ENCODE measurements at places on chromosomes 5 and 9.

DNA sequence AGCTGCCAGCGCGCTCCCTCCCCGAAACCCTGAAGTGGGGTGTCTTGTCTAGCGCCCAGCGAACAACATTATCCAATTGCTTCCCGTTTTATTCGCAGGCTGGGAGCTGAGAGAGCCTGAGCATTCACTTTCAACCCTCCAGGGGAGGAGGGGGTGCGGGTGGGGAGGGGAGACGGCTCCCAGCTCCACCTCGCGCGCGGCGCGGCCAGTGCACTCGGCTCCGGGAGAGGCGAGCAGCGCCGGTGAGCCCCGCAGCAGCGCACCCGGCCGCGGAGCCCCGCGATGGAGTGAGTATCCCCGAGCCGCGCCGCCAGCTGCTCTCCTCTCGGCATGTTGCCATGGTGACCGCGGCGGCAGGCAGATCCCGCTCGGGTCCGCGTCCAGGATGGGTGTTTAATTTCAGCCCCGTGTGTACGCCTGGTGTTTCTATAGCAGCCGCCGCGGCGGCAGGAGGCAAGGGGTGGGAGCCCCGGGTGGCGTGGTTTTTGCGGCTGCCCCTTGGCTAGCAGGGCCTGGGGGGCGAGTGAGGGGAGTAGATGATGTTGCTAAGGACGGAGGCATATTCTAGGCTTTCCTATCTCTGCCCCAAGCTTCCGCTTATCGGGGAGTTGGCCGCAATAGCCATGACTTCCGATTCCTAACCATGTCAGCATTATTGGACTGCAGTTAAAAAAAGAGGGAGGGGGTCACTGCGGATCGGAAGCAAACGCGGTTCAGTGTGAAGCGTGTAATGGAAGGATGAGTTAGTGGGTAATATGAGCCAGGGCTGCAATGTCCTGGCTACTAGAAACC, 139.2 kb upstream of the PALM2AKAP2 start:
- no peak for DNase-seq

GRCh38 chr9:83307066-83307724, 231.0 kb downstream of the FRMD3 start:
- DNase-seq, result no peak

GRCh38 chr9:132144708-132145365, 17.0 kb upstream of the NTNG2 start:
- no peak for DNase-seq

DNA sequence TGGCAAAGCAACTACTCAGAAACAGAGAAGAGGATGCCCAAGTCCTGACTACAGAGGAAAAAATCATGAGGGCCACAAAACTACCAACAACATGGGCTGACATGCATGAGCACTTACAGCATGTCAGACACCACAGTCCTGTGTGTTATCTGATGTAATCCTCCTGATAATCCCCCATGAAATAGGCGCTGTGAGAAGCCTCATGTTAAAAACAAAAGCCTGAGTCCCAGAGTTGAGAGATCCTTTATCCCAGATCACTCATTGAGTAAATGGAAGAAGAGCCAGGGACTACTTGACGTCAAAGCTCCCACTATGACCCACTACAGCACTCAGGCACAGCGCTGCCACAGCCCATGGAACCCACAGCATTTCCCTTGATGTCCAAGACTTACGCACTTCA, 7.2 kb upstream of the SPOCK1 start:
- DNase-seq, result no peak

DNA sequence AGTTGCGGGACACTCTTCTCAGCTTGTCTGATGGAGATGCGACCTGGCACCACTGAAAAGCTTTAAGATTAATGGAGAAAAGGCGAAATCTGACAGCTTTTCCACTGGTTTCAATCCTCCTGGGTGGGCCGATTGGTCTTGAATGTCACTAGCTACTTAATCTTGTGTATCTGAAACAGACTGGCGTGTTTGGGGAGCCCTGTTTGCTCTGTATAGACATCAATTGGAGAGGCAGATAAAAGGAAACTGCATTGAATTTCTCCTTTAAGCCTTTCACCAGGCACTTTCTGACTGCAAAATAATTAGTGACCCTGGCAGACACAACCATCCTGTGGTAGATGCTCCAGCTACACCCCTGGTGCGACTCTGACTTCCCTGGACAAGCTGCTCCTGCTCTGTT, 224.2 kb downstream of the NDUFS4 start:
- no peak for DNase-seq

DNA sequence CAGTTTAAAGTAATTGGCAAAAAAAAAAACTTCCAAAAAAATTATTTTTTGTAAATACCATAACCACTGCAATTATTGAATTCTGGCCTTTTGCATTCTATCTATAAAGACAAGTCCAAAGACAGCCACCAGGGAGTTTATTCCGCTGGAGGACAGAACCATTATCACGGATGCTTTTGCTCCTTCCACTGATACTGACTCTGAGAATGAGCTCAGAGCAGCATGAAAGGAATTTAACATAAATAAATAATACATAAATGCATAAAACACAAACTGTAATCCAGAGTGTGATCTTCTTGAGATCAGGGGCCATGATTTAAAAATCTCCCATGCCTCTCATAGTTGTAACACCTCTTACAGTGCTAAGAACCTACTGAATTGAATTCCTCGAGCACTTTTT, 264.8 kb downstream of the ARRDC3 start:
- no peak for DNase-seq

GRCh38 chr9:13478160-13478559, 198.7 kb upstream of the MPDZ start:
- no peak for DNase-seq

GRCh38 chr5:170393235-170393634, 4.1 kb upstream of the KCNMB1 start:
- no peak for DNase-seq

- DNase-seq, result no peak
Measured at GRCh38 chr9:132531195-132531594, 51.2 kb upstream of the BARHL1 start.

DNA sequence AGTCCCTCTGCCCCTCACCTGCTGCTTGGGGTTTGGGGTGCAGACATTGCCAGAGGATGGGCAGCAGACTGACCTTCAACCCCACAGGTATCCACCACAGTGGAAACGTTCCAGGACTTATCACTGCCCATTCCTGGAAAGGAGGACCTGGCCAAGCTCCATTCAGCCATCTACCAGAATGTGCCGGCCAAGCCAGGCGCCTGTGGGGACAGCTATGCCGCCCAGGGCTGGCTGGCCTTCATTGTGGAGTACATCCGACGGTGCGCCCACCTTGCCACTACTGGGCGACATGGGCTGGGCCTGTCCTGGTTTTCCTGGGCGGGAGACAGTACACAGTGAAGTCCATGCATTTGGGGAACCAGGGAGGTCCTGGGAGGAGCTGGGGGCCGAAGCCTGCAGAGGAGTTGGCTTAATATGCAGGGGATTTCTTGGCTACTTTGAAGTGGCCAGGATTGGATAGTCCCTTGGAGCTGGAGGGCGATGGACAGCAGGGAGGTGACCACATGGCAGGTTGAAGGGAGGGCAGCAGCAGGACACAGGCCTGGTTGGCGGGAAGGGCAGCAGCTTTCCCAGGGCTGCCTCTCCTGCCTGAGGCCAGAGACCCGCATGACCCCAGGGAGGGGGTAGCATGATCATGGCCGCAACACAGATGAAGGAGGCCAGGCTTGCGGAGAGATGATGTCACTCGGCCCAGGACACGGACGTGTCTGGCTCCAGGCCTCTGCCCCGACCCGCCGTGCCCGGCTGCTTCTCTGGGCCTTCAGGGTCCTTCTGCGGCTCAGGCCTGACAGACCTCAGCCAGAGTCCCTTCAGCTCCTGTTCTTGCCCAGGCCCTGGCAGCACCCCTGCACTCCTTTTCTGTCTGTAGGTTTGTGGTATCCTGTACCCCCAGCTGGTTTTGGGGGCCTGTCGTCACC, 34.6 kb downstream of the USP20 start:
- DNase-seq, result no peak

- no peak for DNase-seq
Measured at GRCh38 chr5:154291917-154292316, 101.4 kb downstream of the GALNT10 start.

GRCh38 chr5:36875051-36875789, 1.3 kb upstream of the NIPBL start:
- no peak for DNase-seq

DNA sequence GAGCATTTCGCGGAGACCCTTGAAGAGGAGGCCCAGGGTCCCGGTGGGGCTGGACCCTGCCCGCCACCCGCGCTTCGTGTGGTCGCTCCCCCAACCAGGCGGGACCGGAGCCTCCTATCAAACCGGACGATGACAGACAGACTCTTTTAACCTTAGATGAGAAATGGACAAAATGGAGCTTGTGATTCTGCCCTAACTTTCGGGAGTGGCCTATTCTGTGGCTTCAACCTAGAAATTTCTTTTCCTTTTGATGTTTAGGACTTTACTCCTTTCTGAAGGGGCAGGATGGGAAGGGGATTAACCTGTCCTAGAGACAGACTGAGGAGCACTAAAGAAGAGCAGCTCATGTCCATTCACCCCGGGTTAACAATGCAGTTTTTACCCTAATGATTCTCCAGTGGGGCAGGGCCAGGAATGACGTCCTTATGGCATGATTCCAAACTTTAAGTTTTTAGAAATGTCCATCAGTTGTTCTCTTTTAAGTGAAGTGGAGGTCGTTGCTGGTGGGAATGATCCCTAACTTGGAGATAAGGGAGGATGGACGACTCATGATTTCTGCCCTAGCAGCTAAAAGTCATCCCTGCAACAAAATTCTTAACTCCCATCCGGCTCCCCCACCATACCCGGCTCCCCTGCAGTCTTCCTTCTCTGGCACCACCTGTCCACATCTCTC, 1.0 kb downstream of the NIPSNAP3A start:
- DNase-seq, result no peak

DNA sequence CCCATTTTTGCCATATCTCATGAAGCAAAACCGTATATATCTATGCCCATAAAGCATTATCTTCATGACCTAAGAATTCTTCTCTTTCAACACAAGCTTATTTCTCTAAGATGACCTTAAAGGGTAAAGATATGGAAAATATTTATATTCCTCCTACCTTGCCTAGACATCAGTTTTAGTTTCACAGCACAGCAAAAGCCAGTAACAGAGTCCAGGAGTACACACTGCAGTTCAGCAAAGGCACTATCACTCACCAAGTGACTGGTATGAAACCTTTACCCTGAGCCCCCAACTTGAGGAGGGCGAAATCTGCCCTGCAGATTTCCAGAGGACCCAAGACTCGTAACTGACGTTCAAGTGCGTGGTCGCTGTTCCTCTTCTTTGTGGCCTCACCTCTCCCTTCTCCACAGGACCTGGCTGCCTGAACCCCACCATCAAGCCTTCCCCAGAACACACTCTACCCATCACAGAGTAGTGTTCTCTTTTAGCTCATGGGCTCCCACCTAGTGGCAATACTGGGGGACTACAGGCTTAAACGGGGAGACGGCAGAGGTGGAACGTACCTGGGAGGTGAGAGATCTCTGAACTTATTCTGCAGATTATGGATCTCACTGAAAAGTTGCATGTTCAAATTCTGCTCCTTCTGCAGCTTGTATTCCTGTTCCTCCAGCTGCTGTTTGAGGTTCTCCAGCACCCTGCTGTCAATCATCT, 141.0 kb downstream of the CDK5RAP2 start:
- no peak for DNase-seq

GRCh38 chr9:128068386-128069205, 564 bp downstream of the SLC25A25 start:
- DNase-seq, result no peak

DNA sequence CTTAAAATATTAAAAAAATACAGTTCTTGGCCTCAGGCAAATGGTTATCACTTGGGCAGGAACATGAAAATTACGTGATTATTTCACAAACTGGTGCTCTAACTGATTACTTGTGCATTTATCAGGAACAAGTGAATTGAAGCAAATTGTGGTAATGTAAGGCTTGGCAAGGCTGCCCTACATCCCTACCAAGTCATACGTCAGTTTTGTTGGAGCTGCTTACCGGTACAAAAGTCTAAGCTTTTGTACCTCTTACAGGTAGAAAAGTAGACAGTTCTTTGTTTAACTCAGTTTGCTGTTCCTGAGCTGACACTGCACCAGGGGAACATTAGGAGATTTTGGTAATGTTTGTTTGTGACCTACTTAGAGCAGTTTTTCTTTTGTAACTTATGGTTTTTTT, 2.2 kb downstream of the G3BP1 start:
- DNase-seq, result no peak

DNA sequence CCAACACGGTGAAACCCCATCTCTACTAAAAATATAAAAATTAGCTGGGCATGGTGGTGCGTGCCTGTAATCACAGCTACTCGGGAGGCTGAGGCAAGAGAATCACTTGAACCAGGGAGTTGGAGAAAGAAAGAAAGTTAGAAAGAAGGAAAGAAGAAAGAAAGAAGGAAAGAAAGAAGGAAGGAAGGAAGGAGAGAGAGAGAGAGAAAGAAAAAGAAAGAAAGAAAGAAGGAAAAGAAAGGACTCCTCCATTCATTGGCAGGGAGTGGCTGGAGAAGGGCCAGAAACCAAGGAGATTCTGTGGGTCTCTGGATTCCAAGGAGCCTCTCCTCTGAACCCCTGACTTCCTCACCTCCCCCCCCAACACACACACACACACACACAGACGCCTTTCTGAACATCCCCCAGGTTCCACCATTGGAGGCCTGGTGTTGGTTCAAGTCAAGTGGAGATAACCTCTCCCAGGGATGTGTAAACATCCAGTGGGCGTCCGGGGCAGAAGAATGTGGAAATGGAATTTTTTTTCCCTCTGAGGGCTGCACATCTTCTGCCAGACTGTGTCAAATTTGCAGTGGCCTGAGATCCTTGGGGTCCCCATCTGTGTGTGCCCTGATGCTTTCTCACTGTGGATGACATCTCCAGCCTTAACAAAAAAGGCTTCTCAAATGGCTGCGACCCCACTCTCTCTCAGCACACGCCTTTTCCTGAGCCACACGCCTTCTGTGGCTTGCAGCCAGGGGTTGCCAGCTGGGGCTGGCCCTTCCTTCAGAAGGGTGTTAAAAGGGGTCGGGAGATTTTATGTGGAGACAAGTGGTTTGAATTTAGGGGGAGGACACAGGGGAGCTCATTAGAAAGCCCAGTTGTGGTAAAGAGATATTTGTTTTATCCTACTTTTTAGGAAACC, 109.3 kb upstream of the HAND1 start:
- no peak for DNase-seq

- no peak for DNase-seq
Measured at GRCh38 chr9:34686732-34687131, 4.3 kb downstream of the CCL19 start.

- no peak for DNase-seq
Measured at GRCh38 chr5:5788793-5789192, 366.3 kb downstream of the ICE1 start.

DNA sequence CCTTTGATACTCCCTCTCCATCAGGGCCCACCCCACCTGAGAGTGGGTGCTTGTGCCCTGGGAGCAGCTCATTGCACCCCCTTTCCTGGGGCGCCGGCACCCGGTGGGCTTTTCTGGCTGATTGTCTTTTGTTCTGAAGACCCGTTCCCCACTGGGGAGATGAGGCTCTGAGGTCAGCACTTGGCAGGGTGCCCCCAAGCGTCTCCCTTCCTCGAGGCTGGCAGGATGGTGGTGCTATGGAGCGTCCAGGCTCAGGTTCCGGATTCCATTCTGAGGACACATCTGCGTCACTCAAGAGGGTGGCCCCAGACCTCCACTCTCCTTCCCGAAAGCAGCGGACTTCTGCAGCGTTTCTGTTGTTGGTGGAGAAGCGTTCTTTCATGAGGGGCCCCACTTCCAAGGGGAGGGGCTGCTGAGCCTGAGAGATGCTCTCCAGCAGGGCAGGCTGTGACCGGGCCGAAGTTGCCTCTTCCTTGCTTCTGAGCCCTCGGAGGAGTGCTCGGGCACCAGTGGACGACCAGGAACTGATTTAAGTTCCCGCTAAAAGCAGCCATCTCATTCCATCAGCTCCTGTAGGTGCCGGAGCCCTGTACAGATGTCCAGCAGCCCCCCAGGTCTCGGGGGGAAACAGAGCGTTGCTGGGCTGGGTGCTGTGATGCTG, 42.2 kb downstream of the COL5A1 start:
- DNase-seq, result no peak

GRCh38 chr5:1330146-1330846, 14.6 kb downstream of the CLPTM1L start:
- DNase-seq, result no peak
